ENCODE measurements at places on chromosomes 2 and 18.
A peak's percentile ranks its signal among the peaks of the same experiment; 100 is the strongest.

GRCh38 chr2:209160800-209161588 lies 262.9 kb upstream of the MAP2 start:
- DNase-seq: no peak

GRCh38 chr2:202149155-202149762 lies 76.2 kb downstream of the KIAA2012 start:
- no peak for DNase-seq

- no peak for DNase-seq
Observed at GRCh38 chr2:160742667-160743066, 249.1 kb upstream of the RBMS1 start.

GRCh38 chr2:25587361-25587760 lies 86.0 kb downstream of the DTNB start:
- no peak for DNase-seq

GRCh38 chr2:173231465-173231864 lies 123.2 kb upstream of the CDCA7 start:
- no peak for DNase-seq

DNA sequence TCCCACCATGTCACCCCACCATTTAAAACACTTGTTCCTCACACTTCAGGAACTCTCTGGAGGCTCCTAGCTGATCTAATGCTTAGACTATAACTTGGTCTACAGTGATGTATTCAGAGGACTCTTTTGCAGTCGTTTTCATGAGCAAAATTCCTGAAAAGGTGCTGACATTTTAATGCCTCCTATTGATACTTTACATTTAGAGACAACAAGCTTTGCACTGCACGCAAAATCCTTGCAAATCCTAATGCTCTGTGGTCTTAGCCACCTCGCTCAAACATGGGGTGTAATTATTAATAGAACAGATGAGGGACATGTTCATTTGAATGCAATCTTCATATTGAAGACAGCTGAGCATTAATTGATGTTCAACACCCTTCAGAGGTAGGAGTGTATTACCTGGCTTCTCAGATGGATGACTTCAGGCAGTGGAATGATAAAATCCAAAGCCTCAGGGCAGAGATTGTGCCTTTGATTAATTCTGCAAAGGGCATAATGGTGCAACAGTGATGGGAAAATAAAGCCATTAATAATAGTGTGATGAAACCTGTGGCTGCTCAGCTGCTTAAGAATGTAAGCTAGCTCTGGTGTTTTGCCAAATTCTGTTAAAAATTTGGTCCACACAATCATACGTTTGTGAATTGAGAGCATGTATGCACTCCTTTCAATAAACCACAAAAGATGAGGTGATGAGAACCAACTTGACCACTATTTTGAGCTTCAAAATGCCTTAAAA lies 5.4 kb downstream of the CTAGE1 start:
- no peak for DNase-seq

GRCh38 chr2:190418727-190419126 lies 10.6 kb downstream of the MFSD6 start:
- DNase-seq: no peak

GRCh38 chr18:48575301-48575657 lies 36.4 kb downstream of the CTIF start:
- no peak for DNase-seq

GRCh38 chr2:37856101-37856751 lies 68.9 kb upstream of the RMDN2 start:
- DNase-seq: peak; percentile 15

DNA sequence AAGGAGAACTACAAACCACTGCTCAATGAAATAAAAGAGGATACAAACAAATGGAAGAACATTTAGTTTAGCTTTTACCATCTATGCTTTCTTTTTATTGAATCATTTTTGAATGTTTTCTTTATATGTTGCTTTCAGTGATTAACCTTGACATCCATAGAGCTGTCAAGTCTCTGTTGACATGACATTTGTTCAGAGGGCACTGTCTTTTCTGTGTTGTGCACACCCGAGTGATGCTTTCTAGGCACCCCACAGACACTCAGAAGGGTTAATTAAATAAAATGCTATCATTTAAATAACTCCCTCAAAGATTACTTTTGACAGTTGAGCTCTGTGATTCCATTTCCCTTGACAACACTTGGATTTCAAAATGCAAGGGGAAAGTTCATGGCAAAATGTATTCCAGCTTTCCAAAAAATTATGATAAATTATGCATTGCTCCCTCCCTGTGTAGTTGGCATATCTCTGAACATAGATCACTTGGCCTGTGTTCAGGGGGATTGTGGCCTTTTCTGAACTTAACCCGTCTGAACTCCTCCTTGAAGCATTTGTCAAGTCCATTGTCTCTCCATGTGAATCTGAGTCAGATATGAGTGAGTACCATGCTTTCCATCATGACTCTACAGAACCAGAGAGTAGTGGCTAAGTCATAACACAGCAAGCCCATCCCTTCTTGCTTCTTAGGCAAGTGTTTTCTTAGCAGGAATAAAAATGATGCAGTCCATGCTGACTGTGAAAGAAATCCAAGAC lies 372.6 kb downstream of the RPRM start:
- no peak for DNase-seq

- DNase-seq: no peak
Observed at GRCh38 chr2:55811048-55811447, 112.5 kb downstream of the EFEMP1 start.

- no peak for DNase-seq
Observed at GRCh38 chr2:29747786-29748470, 173.5 kb downstream of the ALK start.

DNA sequence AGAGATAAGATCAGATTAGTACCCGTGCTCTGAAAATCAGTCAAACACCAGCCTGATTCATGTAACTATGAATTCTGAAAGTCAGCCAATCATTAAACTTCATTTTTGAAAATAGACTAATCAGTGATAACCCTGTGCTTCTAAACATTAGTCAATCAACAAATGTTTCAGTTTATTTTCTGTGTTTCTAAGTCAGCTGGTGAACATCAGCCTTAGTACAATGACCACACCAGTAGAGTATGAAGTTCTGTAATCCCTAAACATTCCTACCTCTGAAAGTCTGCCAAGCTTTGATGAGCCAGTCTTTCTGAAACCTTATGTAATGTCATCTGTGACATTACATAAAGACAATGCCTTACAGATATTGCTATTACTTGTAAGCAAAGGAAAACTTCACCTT lies 807.4 kb upstream of the CRIM1 start:
- no peak for DNase-seq

GRCh38 chr2:69505710-69506109 lies 68.5 kb upstream of the NFU1 start:
- DNase-seq: no peak

- DNase-seq: no peak
Observed at GRCh38 chr2:226622484-226622883, 177.1 kb downstream of the IRS1 start.

DNA sequence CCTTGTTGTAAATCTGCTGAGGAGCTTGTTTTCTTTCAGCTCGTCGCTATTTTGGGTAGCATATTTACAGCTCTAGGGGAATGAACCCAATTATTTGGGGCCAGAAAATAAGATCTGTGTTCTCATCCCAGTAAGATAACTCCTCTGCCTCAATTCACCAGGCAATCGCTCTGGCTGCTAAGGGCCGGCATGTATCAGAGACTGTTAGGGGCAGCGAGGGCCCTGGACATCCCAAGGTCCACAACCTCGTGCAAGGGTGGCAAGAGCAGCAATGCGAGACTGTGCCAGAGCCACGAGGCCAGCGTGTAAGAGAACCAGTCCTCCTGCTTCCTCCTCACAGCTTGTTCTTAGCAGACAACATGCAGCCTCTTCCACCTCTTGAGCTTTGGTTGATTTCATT lies 66.1 kb downstream of the DDX1 start:
- no peak for DNase-seq

- no peak for DNase-seq
Observed at GRCh38 chr2:142112757-142113221, 18.0 kb downstream of the LRP1B start.

DNA sequence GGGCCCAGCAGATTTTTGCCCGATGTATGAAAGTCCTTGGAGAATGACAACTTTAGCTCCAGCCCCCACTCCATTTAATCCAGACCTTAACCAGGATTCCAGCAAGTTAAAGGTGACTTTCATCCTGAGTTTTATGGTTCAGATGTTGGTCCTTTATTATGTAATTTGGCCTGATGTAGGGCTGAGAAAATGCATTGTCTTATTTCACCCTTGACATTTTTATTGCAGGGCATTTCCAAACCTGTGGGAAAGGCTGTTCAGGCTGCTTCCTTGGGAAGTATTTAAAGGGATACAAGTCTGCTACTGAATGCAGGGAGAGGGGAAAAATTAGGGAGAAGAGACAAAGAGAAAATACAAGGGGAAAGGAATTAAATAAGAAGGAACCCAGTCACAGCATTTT lies 48.8 kb downstream of the ASB1 start:
- no peak for DNase-seq

DNA sequence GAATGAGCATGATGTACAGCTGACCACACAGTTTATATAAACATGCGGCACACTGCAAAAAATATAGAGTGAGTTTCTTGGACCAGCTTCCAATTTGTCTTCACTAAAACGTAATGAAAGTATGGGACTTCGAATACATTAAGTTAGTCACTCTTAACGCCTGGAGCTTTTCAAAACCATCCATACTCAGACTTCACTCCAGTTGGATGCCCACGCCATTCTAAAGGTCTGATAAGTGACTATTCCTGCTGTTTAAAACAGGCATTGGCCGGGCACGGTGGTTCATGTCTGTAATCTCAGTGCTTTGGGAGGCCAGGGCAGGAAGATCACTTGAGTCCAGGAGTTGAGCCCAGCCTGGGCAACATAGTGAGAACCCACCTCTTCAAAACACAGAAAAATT lies 84.6 kb downstream of the MYL12B start:
- no peak for DNase-seq

DNA sequence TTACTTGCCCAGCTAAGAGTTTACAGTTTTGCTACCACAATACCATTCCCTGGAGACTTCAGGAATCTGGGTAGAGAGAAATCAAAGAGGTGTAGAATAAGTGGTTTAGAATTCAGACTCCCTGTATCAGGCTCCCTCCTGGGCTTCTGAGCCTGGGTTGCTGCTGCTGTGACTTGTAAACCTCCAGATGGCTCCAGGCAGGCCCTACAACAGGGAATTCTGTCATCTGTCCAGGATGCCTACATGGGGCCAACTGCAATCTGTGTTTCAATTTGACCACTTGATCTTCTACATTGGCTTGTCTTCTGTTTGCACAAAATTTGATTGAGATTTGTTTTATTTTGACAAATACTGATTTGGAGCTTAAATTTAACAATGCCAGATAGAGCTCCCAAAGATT lies 183.9 kb downstream of the RAD51AP2 start:
- no peak for DNase-seq

DNA sequence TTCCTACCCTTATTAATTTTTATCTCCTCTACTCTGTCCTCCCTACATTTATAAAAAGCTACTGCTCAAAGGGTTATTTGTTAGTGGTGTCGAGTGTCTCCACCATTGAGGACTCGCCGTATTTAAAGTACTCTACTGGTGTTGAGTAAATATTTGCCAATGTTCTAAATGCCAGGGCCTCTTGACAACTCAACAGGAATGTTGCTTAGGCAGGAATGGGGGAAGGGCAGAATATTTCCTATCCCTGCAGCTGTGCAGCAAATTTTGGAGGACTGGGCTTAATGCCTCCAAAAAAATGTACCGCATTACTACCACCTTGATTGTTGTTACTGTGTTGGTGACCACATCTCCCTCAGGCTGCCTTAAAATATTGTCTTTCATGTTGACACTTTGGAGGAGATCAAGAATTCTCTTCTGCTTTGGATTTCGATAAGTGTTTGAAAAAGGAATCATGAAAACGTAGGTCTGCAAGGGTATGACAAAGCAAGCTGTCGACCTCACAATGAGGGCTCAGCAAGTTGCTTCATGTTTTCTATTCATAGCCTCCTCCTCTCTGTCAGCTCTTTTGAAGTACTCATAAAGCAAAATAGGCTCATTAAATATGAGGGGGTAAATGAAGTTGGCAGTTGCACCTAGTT lies 84.3 kb downstream of the EFEMP1 start:
- no peak for DNase-seq

DNA sequence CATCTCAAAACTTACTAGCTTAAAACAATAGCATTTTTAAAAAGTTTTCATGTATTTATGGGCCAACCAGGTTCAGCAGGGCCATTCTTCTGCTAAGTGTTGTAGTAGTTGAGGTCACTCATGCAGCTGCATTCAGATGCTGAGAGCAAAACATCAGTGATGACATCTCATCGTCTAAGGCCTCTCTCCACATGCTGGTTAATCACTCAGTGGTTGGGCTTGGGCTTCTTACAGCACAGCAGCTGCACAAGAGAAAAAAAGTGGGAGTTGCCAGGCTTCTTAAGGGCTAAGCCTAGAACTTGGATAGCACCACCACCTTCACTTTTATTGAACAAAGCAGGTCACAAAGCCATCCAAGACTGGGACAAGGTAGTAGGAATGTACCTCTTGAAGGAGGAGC lies 190.3 kb downstream of the IRS1 start:
- DNase-seq: no peak

GRCh38 chr18:62279561-62279960 lies 45.5 kb upstream of the TNFRSF11A start:
- DNase-seq: no peak

DNA sequence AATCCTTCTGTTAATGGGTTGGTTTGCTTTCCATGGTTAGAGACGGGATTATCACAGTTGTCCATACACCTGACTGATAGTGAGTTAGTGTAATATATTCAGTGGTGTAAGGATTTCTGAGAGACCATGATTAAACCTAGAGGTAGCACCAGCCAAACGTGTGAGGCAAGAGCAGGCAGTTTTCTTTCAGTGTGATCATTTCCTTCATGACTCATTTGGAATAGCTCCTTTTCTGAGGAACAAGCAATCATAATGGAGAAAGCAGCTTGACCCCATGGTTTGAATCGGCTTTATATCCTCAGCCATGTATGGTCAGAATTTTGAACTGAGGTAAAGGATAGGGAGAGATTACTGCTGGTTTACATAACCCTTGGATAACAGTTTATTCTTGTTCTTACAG lies 2.9 kb downstream of the MXD1 start:
- DNase-seq: peak; percentile 8

GRCh38 chr2:174485788-174486562 lies 854 bp downstream of the GPR155 start:
- DNase-seq: no peak

- no peak for DNase-seq
Observed at GRCh38 chr18:75544051-75544481, 116.6 kb upstream of the SMIM21 start.

- DNase-seq: no peak
Observed at GRCh38 chr2:186065491-186065890, 326.9 kb downstream of the FSIP2 start.

DNA sequence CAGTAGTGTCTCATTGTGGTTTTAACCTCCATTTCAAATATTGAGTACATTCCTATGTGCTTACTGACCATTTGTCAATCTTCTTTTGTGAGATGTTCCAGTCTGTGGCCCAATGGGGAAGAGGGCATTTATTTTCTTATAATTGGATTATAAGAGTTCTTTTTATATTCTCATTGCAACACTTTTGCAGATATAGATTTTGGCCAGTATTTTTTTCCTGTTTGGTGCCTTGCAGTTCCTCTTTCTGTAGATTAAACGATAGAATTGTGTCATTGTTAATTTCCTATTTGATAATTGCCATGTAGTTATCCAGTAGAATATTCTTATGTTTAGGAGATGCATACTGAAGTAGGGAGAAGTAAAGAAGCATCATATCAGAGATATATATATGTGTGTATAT lies 56.4 kb upstream of the CYTIP start:
- no peak for DNase-seq

- no peak for DNase-seq
Observed at GRCh38 chr18:56289381-56289780, 349.0 kb downstream of the TXNL1 start.
